Non-pigmented ciliary epithelial cell (primary cell): ENCODE measurements at places on chromosomes 6 and 20.

DNA sequence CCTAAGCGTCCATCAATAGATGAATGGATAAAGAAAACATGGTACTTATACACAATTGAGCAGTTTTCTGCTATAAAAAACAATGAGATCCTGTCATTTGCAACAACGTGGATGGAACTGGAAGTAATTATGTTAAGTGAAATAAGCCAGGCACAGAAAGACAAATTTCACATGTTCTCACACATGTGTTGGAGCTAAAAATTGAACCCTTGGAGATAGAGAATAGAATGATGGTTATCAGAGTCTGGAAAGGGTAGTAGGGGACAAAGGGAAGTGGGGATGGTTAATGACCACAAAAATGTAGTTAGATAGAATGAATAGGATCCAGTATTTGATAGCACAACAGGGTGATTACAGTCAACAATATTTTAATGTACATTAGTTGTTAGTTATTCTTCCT, 1033.5 kb downstream of the HACE1 start:
- DNase-seq: no peak

GRCh38 chr6:52834481-52834880, 6.1 kb downstream of the GSTA5 start:
- DNase-seq: no peak

DNA sequence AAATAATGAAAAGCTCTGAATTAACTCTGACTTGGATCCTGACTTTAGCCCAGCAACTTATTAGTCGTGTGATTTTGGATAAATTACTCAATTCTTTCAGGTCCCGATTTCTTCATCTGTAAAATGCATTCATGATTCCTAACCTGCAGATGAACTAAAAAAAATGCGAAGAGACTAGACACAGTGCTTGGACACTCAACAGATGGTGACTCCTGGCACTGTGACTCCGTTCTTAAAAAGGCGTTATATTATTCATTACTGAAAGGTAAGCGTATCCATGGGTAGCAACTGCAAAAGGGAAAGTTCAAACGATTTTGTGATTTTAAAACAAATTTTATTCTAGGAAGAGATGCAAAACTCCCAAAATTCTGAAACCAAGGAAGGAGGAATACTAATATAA, 226.3 kb downstream of the KIF16B start:
- DNase-seq: no peak

DNA sequence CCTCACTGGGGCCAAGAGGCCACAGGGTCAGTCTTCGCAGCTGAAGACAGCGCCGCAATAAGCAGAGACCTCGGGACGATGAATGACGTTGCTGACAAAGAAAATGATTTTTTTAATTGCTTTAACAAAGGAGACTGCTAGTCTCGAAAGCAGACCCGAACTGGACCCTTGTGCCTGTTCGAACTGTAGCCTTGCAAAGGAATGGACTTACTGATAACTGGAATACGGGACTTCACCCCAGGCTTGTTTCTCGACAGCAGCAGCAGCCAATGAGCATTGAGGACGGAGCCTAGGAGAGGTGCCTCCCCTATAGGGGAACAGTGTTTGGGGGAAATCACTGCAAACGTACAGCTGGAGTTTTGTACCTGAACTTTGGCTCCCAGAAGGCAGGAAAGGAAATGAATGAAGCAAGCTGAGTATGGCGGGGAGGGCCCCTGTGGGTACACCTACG, 1.3 kb upstream of the TAF4 start:
- no peak for DNase-seq

DNA sequence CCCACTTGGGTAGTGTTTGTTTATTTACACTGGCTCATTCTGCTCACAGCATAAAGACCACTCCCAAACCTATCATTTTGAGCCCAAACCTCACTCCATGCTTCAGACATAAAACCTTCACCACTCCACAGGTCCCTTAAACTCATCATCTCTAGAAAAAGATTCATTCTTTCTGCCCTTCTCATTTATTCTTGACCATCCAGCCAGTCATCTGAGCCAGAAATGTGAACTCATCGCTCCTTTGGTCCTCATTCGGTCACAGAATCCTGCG, 12.4 kb downstream of the TPMT start:
- DNase-seq: no peak

DNA sequence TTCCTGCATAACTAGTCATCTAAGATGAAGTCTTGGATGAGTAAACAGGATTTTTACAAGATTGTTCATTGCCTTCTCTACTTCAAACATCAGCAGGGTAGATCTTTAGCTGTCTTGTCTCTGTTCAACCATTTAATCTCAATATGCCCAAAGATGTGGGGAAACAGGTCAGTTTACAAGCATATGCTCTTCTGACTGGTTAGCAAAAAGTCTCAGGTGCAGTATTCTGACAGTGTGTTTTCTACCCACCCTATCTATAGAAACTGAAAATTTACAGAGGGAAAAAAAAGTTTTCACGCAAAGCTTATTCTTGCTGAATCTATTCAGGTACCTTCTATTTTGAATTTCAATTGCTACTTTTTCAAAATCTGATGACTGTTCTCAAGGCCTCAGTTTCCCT, 29.0 kb downstream of the MAP3K5 start:
- DNase-seq: no peak

DNA sequence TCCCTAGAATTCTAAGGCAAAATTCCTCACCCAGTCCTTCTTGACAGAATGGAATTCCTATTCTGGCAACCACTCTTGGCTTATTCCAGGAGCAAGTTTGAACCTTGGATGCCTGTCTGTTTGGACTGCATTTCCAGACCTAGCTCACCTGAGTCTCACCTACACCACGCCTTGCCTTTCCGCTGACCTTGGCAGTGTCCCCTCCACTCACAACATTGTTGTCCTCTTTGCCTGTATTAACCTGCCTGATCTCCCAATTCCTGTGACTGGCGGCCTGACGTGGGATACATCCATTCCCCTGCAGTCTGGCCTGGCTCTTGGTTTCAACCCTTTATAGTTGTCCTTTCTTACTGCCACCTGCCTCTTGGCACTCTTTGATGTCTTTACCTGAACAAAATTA, 281.4 kb upstream of the SOX4 start:
- no peak for DNase-seq

DNA sequence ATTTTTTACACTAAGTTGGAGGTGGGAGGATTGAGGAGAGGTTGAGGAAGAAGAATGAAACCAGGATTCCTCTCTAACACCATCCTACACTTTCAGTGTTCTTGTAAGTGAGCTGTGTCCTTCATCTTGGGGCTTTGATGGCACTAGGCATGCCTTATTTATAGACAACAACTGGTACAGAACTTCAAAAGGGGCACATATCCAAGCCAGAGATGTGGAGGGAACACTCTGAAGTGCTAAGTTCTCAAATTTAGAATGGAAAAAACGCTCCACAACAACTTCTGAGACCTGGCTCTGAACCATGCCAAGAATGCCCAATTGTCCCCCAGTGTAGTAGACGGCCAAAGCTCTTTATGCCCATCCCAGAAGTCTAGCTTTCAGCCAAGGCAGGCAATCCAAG, 16.2 kb upstream of the PKHD1 start:
- no peak for DNase-seq

GRCh38 chr20:6588296-6588695, 179.2 kb upstream of the BMP2 start:
- DNase-seq: no peak

- no peak for DNase-seq
Measured at GRCh38 chr6:144053601-144054000, 41.8 kb downstream of the SF3B5 start.

GRCh38 chr20:3606021-3606420, 57.2 kb downstream of the GFRA4 start:
- DNase-seq: no peak

DNA sequence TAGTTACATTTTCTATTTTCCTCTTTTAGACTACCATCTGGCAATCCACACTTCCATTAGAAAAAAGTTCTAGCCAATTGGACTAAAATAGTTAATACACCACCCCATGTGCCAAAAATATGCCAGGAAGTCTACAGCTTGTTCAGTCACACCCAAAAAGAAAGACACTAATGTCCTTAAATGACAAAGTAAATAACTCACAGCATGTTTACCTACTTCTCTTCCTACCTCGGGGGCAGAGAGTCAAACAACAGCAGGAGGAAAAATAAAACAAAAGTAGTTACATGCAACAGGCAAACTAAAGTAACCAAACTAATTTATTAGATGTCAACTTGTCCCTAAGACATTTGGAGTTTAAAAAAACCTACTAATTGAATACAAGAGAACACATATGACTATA, 57.0 kb downstream of the UBE3D start:
- DNase-seq: no peak

DNA sequence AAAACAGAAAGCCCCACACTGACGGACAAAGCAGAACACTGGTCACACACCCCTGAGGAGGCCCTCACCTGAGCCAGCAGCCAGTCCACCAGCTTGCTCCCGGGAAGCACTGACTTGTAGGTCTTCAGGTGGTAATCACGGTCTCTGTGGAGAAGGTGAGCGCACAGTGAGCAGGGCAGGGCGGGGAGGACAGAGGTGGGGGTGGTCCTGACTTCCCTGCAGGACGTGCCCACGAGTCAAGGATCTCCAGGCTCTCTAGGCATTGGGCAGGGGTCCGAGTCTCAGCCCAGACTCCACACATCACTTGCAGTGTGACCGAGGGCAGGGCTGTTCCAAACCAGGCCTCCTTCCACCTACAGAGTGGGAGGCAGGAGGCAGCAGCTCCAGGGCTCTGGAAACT, 151.7 kb downstream of the PREX1 start:
- DNase-seq: no peak

DNA sequence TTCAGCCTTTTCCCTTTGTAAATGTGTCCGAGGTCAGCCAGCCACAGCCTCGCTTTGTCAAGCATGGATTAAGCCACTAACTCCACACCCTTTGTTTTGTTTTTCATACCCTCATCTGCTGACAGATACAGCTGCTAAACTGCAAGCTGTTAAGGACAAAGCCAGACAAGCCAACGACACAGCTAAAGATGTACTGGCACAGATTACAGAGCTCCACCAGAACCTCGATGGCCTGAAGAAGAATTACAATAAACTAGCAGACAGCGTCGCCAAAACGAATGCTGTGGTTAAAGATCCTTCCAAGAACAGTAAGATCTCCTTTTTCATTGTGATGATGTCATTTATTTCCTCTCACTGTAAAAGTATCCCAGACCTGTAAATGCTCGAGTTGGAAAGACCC, 269.3 kb downstream of the ARHGAP18 start:
- peak; percentile 18 for DNase-seq

DNA sequence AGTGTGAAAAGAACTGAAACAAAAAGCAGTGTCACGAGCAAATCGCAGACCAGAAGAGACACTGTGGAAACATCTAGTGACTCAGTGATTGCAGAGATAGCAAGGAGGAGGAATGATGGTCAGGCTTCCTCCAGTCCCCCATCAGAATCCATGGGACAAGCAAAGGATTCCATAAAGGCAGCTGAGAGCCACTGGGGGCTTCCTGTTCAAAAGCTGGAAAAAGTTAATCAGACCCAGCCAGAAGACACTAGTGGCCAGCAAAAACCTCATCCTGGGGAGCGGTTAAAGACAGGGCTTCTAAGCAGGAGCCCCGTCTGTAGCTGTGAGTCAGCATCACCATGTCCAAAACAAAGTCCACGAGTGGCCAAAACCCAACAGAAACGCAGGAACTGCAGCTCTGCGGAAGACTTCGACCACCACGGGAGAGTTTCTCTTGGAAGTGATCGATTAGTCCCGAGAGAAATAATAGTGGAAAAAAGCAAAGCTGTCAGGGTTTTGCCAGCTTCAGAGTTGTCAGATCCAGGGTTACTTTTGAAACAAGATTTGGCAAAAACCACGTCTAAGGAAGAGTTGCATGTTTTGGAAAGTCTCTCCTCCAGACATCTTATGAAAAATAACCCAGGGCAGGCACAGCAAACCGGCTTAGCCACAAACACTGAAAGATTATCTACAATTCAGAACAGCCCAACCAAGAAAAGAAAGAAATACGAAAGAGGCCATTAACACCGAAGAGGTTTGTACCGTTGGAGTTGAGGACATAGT, 51.0 kb downstream of the JAG1 start:
- no peak for DNase-seq

- DNase-seq: no peak
Measured at GRCh38 chr20:40536808-40537207, 152.2 kb downstream of the MAFB start.

- DNase-seq: no peak
Measured at GRCh38 chr6:36235309-36235708, 34.6 kb upstream of the PNPLA1 start.

GRCh38 chr20:38706509-38706908, 17.8 kb upstream of the SLC32A1 start:
- DNase-seq: no peak

GRCh38 chr6:141261016-141261671, 871.6 kb upstream of the GJE1 start:
- DNase-seq: no peak

- DNase-seq: no peak
Measured at GRCh38 chr20:57481281-57481711, 43.6 kb downstream of the CTCFL start.

DNA sequence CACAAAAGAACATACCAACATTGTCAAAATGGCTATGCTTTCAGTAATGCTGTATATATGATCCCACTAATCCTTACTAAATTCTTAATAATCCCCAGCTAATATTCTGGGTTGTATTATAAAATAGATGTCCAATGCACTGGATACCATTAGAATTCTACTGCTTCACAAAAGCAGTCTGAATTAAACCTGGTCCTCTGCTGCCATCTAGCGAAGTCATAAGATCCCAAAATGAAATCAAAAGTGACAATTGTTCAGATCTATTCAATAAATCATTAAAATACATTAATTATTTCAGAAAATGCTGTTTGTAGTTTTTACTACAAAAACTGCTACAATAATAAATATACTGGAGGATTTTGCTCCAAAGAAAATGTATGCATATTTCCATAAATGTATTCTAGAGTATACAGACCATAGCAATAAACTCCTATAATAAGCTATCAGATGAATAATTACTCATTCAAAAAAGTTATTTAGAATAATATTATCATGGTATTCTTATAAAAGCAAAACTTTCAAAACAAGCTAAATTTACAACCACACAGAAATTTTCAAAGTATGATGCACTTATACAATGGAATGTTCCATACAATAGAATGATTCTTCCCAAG, 92.6 kb downstream of the RNGTT start:
- DNase-seq: no peak

GRCh38 chr6:119207971-119208725, 129.7 kb upstream of the FAM184A start:
- peak; percentile 32 for DNase-seq

GRCh38 chr6:107491138-107491609, 1.3 kb downstream of the SOBP start:
- no peak for DNase-seq

DNA sequence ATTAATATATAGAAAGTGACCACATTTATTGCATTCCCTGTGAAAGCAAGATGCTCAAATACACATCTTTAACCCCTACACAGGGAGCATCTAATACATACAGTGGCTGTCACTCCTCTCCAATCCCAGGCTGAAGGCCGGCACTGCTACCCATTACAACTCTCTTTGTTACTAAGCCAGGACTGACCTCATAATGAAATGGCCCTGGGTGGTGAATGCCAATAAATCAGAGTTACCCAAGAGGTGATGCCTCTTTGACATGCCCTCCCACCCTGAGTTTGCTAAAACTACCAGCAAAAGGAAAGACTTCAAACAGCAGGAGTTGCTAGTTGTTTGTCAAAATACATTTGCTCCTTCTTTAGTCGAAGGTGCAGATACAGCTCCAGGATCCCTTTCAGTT, 214.2 kb downstream of the FOXA2 start:
- no peak for DNase-seq
